ENCODE measurements at places on chromosomes 3 and 15.

- no peak for DNase-seq
These were observed 91.6 kb downstream of the RASA2 start for GRCh38 chr3:141578202-141578973.

DNA sequence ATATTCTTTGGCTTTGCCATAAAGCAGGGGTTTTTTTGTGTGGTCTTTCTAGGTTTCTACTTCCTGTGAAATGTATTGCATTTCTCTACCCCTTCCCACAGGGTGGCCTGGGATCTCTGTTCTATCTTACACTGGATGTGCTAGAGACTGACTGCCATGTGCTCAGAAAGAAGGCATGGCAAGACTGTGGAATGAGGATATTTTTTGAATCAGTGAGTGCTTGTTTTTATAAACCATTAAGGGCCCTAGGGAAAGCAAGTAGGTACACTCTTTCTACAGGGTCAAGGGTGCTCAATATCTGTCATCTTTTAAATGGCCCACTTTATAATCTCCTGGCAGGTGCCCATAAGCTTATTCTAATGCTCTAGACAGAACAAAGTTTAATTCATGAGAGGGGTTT lies 730 bp downstream of the FETUB start:
- no peak for DNase-seq

GRCh38 chr15:31325595-31326155 lies 960 bp upstream of the KLF13 start:
- DNase-seq, result peak; percentile 76

DNA sequence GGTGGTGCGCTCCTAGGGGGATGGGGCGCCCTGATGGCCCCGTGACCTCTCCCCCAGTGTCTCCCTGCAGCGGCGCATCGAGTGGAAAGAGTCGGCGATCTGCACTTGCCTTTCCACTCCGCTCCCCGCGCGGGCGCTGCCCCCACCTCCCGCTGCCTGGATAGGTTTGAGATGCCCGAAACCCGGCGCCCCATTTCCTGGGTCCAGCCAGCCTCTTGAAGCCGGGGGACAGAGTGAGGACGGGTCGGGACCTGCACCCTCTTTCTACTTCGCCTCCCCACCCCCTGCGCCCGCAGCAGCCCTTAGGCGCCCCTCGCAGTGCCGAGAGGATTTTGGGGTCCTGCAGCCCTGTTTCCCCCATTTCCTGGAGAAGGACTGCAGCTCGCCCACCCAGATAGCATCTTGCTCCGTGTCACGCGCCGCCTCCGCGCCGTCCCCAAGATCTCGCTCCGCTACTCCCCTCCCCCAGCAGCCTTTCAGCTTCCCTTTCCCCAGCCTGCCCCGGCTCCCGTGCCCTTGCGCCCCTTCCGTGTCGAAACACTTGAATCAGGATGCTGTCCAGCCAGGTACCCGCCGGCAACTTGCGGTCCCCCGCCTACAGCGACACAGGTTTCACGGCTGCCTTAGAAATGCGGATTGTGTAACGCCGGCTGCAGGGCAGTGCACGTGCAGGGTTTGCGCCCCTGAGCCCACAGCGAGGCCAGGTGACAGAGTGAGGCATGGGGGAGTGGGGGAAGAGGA lies 519 bp downstream of the ABHD6 start:
- DNase-seq, result peak; percentile 59

DNA sequence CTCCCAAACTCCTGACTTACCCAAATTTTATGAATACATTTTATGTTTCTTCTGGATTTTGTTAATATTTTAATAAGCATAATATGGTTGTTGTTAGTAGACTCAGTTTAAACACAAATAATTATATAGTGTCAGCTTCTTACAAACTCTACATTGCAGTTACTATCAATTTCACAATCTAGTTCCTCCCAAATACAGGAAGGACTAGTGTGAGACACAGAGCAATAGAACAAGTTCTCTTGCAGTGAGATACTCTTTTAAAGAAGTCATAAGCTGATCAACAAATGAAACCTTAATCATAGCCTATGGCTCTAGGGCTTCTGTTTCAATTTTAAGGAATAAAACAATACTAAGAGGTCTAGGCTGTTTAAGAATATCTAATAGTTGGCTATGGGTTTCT lies 86.1 kb downstream of the SAMMSON start:
- DNase-seq, result no peak

- DNase-seq, result no peak
These were observed 38.7 kb upstream of the ASB14 start for GRCh38 chr3:57331078-57331610.

DNA sequence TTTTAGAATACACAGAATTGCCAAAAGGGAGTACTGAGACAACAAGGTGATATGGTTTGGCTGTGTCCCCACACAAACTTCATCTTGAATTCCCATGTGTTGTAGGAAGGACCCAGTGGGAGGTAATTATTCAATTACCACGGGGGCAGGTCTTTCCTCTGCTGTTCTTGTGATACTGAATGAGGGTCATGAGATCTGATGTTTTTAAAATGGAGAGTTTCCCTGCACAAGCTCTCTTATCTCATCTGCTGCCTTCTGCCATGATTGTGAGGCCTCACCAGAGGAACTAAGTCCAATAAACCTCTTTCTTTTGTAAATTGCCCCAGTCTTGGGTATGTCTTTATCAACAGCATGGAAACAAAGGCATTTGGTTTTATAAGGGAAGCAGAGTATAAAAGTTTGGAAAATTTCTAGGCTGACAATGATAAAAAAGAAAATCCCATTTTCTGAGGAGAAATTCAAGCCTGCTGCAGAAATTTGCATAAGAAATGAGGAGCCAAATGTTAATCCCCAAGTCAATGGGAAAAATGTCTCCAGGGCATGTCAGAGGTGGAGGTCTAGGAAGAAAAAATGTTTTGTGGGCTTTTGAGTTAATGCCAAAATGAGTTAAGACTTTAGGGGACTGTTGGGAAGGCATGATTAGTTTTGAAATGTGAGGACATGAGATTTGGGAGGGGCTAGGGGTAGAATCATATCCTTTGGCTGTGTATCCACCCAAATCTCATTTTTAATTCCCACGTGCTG lies 130.5 kb upstream of the THRB start:
- no peak for DNase-seq

GRCh38 chr15:69060744-69061143 lies 46.2 kb downstream of the NOX5 start:
- DNase-seq, result no peak

- DNase-seq, result no peak
These were observed 217.8 kb upstream of the CD96 start for GRCh38 chr3:111324151-111324550.

DNA sequence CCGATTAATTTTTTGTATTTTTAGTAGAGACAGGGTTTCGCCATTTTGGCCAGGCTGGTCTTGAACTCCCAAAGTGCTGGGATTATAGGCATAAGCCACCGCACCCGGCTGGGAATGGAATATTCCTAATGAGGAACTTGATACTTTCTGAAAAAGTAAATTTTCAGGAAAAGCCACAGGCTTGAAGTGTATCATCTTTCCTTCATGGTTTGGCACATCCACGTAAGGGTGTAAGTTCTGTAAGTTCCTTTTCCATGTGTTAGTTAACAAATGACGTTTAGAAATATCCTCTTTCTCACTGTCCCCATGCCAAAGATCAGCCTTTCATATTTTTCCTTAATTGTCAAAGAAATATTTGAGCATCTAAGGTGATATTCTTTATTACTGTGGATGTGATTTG lies 24.9 kb downstream of the TMEM45A start:
- no peak for DNase-seq

- DNase-seq, result no peak
These were observed 136.1 kb upstream of the RBMS3 start for GRCh38 chr3:29144807-29145206.

DNA sequence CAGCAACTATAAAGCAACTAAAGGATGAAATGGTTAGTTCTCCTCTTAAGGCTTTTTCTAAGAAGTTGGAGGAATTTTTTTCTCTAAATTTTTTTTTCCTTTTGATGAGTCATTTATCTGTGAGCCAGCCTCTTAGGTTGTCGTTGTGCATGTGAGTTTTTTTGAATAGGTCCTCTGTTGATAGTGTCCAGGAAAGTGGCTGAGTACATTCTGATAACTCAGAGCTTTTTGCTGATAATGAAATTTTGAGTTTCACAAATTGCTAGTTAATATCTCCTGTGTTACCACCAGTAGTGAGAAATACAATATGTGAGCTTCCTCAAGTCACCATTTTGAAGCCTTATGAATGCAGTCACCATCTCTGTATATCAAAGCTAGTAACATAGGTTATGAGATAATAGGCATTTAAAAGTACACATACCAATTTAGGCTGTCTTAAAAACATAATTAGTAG lies 7.1 kb upstream of the LXN start:
- no peak for DNase-seq

- no peak for DNase-seq
These were observed 69.9 kb downstream of the LDHAL6B start for GRCh38 chr15:59276225-59277178.

DNA sequence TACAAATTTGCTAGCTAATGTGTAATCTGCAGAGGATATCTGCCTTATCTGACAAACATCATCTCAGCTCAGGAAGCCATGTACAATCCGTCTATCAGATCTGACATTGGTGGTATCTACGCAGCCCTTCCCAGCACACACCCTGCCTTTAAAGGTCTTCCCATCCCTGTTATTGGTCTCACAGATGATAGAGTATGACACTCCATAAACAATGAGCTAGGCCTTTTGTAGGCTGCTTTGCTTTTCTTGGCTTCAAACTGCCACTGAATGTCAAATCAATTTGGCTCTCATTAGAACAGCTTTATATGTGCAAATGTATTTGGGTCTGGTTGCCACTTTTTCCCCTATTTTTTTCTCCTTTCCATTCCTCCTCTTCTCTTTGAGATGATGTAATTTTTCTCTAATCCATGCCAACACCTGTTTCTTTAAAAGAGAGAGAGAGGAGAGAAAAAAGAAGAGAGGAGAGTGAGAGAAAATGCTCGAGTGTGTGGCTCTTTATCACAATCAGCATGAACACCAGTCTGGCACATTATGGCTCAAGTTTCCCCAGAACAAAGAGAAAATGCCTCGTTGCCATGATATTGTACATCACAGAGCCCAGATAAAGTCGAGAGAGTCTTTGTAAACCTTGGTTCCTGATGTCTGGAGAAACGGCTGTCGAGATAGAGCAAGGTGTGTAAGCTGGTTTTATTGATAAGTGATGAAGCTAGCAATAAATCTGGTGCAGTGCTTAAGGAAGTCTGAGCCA lies 80.8 kb upstream of the DPH6 start:
- no peak for DNase-seq

DNA sequence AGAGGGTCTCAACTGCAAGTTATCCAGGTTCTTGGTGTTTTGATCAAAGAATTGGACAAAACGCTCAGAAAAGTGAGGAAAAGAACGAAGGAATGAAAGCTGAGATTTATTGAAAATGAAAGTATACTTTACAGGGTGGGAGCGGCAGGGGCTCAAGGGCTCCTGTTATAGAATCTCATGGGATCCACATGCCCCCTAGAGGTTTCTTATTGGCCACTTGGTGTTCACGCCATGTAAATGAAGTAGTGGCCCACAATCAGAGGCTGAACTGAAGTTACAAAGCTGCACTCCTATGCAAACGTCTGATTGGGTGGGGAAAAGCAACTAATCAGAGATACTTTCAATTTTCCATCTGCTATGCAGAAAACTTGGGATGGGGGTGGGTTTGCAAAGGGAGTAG lies 216.7 kb downstream of the PTPRG start:
- no peak for DNase-seq

- peak; percentile 45 for DNase-seq
These were observed 1.5 kb upstream of the MAPKBP1 start for GRCh38 chr15:41772720-41773331.
